Thoracic aorta (tissue), 2 donors: ENCODE measurements at places on chromosomes 5 and 9.

DNA sequence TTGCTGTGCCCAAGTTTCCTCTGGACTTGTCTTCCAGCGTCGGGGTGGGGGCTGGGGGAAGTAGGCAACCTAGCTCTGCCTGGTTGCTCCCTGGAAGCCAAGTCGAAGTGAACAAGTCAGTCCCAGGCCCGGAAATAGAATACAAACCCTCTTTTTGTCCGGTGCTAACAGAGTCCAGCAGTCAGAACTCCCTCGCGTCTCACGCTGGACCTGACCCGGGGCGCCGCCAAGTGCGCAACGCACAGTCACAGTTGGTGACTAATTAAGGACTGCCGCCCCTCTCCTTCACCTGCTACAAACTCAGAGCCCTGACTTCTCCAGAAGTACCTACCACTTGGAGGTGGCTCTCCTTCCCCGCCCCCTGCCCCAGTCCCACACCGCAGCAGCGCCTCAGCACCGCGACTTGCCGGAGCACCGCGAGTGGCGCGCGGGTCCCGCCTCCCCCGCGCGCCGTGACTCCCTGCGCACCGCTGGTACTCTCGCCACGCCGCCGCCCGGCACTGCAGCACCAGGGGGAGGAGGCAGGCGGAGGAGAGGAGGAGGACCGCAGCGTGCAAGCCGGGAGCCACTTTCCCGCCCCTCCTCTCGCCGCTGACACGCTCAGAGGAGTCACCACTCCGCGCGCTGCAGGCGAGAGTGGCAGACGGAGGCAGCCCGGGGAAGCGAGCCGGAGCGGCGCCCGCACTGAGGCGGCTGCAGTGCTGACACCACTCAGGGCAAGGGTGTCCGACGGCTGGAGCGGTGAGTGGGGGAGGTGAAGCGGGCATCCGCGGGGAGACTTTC is at the start of gene SV2C:
Gene SV2C, plus strand, starts transcription at position 612 of the 783 bp plus-strand sequence. CDS start 48,368 bp downstream, outside the sequence.
- no peak for DNase-seq

DNA sequence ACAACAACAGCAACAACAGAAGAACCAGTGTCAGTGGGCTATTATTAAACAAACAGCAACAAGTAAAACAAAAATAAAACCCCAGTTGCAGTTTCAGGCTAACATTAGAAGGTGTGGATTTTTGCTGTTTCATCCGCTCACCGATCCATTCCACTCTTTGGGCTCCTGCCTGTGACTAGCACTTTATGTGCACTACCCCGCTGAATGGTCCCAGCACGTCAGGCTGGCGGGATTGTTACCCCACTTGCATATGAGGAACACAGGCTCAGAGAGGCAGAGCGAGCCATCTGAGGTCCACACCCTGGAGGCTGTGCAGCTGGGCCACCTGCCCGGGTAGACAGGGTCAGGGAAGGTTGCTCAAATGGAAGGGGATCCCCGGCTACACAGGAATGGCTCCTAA is 26.0 kb downstream of the NSG2 start:
- no peak for DNase-seq

DNA sequence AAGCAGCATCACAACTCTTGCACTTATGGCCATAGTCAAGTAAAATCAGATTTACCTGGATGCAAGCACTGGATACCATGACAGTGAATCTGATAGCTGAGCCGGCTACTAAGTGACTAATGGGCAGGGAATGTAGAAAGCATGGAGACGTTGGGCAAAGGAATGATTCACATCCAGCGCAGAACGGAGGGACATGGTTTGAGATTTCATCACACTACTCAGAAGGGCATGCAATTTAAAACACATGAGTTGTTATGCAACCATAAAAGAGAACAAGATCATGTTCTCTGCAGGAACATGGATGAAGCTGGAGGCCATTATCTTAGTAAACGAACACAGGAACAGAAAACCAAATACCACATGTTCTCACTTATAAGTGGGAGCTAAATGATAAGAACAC is 169.1 kb upstream of the PIK3R1 start:
- DNase-seq = no peak

DNA sequence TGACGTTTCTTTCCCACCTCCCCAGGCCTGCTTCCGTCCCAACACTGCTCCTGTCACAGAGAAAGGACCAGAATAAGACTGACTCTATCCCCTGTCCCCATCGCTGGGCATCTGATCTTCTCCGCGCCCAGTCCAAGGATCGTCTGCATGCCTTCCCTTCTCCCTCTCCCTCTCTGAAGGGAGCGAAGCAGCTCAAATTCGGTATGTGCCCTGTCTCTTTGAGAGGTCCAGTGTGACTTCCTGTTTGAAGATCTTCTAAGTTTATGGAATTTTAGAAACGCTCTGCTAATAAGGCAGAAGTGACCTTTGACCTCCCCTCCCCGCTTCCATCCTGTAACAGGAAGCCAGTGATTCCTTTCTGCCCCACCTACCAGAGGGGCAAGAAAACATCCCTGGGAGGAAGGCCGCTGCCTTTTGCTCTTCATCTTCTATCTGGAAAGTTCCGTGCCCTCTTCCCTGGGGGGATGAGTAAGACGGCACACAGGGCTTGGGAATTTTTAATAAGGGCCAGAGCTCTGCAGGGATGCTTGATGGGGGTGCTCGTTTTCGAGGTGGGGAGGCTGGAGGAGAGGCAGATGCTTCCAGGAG is 40.7 kb upstream of the RNU6ATAC start:
- DNase-seq = no peak

GRCh38 chr9:92064711-92065110 is 50.5 kb downstream of the SPTLC1 start:
- DNase-seq = no peak

- no peak for DNase-seq
These were observed 11.3 kb downstream of the RGS14 start for GRCh38 chr5:177368869-177369644.

DNA sequence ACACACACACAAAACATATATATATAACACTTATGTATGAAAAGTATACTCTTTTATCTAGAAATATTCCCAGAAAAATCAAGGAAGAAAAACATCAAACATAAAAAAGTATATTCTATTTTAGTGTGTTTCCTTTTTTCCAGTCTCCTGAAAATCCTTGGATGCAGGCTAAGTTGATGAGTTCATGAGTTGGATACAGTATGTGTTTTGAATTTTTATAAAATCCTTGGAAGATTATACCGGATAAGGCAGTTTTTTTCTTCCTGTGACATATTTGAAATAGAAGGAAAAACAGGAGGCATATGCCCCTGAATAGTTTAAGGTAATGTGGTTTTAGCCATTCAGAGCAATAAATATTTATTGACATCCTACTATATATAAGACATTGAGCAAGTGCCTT is 203.6 kb downstream of the SNX18 start:
- DNase-seq = no peak

DNA sequence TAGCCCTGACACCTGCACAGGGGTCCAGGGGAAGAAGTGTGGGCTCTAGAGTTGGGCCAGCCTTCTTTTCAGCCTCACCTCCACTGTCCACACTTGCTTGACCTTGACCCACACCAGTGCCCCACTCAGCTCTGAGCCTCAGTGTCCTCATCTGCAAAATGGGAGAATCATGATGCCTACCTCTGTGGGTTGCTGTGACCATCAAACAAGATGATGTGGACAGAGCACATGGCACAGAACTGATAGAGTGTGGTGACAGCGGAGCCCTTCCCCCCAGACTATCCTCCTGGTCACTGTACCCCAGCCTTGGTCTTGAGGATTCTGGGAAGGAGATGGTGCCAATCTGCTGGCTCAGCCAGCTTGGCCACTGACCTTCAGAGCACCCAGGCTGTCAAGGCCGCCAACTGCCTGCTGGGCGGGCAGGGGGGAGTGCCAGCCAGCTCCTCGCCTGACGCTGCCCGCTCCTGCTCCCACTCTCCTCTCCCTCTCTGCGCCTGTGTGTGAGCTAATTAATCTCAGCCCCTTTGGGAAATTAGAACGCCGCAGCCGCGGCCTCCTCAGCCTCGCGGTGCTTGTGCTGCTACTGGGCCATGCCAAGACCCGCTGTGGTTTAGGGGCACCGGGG is 16.7 kb downstream of the CXXC5 start:
- DNase-seq = no peak

DNA sequence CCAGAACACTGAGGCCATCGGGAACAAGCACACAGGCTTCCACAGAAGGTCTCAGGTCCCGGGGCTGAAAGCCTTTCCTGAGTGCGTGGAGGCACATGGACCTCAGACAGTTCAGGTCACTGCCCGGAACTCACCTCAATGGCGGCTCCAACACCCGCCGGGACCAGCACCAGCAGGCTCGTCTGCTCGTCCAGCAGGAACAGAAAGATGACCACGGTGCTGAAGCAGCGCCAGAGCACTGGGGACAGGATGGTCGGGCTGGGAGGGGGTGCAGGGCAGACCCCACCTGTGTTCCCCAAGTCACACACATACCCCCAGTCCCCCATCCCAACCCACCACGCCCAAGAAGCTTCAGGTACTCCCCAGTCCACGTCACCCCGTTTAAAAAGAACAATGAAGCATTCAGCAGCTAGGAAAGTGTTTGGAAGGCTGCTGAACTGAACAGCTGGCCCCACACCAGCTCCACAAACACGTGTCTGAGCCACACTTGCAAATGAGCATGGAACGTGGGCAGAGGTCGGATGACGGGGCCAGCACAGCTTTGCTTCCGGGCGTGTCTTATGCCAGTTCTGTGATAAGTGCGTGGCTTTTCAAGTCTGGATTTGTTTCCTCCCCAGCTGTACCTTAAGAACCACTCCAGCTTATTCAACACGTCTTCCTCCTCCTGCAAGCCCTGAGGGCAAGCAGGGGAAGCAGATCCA is 14.6 kb downstream of the CLPTM1L start:
- no peak for DNase-seq

DNA sequence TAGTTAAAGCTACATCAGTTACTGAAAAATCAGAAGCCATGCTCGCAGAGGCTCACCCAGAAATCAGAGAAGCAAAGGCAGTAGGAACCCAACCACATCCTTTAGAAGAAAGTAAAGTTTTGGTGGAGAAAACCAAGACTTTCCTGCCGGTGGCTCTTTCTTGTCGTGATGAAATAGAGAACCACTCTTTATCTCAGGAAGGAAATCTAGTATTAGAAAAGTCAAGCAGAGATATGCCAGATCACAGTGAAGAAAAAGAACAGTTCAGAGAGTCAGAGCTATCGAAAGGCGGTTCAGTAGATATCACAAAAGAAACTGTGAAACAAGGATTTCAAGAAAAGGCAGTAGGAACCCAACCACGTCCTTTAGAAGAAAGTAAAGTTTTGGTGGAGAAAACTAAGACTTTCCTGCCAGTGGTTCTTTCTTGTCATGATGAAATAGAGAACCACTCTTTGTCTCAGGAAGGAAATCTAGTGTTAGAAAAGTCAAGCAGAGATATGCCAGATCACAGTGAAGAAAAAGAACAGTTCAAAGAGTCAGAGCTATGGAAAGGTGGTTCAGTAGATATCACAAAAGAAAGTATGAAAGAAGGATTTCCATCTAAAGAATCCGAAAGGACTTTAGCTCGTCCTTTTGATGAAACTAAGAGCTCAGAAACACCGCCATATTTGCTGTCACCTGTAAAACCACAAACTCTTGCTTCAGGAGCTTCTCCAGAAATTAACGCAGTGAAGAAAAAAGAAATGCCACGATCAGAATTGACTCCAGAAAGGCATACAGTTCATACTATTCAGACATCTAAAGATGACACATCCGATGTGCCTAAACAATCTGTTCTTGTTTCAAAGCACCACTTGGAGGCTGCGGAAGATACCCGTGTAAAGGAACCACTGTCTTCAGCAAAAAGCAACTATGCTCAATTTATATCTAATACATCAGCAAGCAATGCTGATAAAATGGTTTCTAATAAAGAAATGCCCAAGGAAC is 47.2 kb downstream of the CMYA5 start:
- DNase-seq = no peak

- DNase-seq = no peak
These were observed 540.6 kb downstream of the EBF1 start for GRCh38 chr5:158559066-158559465.

GRCh38 chr5:113337515-113338415 is 97.0 kb downstream of the TSSK1B start:
- no peak for DNase-seq

DNA sequence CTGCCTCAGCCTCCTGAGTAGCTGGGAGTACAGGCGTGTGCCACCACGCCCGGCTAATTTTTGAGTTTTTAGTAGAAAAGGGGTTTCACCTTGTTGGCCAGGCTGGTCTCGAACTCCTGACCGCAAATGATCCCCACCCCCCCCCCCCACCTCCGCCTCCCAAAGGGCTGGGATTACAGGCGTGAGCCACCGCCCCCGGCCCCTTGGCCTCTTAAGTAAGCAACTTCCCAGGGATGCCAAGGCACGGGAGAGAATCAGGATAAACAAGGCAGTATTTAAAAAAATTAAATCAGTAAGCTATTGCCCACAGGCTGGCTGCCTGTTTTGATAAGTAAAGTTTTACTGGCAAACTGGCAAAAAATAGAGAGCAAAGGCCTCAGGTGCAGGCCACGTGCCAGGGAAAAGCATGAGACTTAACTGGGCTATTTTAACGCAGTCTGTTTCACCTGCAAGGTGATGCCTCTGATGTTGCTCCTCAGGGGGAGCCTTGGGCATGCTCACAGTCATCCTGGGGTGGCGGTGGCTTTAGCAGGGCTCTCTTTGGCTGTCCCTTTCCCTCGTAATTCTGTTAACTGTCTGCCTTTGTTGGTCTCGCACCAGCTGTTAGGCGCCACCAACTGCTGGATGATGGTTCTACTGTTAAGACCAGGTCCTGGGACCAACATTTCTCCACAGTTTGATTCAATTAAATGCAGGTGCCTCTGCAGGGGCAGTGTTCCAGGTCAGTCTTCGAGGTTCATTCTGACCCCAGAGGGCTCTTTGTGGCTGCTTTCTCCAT is 19.4 kb upstream of the RNF130 start:
- no peak for DNase-seq

DNA sequence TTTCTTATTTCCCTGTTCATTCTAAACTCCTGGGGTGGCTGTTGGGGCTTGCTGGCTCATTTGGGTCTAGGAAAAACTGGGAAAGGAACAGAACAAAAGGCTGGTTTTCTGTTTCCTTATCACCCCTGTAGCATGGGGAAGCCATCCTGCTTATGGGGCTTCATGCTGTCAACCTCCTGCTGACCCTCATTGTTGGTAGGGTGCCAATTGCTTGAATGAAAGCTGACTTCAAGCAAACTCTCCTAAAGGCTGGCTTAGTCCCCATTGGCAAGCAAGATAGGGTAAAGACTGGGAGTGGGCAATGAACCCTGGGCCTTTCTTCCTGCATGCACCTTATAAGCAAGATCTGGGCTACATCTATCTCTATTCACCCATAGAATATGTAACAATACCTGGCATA is 511.6 kb downstream of the DMAC1 start:
- no peak for DNase-seq

- no peak for DNase-seq
These were observed 16.8 kb upstream of the ANGPTL2 start for GRCh38 chr9:127139071-127139731.

GRCh38 chr5:170275376-170275994 is 22.1 kb downstream of the LCP2 start:
- DNase-seq = no peak
